ENCODE measurements at places on chromosomes 2 and 18. TPM values are rescaled to one million over a fixed set of nuclear protein-coding genes. Genes with fewer than 3 reads are reported as not detected.

DNA sequence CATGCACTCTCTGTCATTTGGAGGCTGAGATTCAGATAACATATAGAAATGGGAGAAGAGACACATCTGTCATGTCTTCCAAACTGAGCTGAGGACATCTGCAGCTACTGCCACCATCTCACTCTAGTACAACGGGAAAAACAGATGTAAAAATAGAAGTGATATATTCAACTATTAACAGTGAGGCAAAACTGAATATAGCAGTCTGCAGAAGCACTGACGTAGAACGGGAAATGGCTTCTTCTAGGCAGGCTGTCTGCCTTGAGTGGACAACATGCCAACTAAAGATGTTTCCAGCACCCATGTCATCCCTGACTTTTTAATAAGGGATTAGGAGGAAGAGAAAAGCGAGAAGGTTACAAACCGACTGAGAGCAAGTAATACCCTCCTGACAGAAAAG, 51.6 kb downstream of the MRPL33 start:
- H3K4me1 ChIP-seq, result peaks cover 9% of the 10 kb centered on the region
- H3K4me3 ChIP-seq, result peak overlapping the region; percentile 35
- DNase-seq, result no peak
- no peaks in the 10 kb centered on the region for H3K36me3 ChIP-seq

DNA sequence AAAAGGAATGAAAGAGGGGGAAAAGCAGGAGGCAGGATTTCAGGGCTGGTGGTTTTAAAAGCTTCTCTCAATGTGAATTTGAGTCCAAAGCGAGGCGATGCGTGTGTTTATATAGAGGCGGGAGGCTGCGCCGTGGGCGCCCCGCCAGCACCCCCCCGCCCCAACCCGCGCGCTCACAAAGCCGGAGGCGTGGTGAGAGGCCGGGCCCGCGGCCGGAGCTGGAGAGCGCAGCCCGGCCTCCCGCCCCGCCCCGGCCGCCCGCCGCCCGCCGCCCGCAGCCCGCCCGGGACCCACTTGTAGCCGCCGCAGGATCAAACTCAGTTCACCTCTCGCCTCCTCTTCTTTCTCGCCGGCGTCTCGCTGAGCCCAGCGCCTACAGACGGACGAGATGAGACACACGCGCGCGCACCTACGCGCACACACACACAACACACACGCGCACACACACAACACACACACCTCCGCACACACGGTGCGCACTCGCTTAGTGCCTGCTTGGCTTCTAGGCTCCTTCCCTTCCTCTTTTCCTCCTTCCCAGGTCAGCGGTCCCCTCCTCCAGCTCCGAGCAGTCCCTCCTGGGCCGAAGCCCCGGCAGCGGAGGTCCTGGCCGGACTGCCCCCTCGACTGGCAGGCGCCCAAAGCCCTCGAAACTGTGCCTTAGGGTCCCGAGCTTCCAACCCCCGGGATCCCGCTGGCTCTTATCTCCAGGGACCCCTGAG, 1.3 kb upstream of the CYP26B1 start:
- H3K27me3 ChIP-seq, result peaks cover 89% of the 10 kb centered on the region
- peak; percentile 92 for DNase-seq
- no peaks in the 10 kb centered on the region for H3K36me3 ChIP-seq
- H3K27ac ChIP-seq, result no peak overlapping the region
- peak overlapping the region; percentile 59 for H3K4me3 ChIP-seq

DNA sequence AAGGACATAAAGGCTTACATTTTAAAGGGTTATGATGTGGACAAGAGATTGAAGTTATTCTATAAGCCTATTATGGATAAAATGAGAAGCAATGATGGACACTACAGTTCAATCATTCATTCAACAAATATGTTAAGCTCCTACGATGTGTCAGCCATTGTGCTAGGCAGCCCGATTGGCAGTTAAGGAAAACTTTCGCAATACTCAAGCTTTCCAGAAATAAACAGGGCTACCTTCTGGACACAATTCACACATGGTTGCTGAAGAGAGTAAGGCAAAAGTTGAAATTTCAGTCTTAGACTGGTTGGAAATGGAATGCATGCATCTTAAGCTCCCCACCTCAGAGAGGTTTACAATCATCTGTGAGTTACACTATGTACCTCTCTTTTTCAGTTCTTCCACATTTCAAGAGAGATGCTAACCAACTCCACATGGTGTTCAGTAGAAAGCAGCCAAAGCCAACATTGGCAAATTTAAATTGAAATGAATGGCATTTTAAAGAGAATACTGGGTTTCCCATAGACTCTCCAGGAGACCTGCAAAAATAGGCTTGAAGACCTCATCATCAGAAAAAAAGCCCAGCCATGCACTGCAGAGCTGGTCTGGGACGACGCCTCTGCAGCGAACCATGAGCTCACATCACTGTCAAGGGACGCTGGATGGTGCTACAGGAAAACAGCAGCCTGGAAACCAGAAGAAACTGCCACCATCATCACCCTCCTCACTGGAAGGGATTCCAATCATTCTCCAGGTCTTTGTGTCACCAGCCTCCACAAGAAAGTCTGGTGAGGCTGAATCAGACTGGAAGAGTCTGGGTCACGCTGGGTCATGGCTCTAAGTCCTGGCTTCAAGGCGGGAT, 276.3 kb downstream of the AFF3 start:
- no peak overlapping the region for H3K4me3 ChIP-seq
- no peaks in the 10 kb centered on the region for H3K27me3 ChIP-seq
- H3K27ac ChIP-seq, result no peak overlapping the region
- H3K36me3 ChIP-seq, result no peaks in the 10 kb centered on the region

GRCh38 chr2:192438239-192438638, 243.5 kb upstream of the TMEFF2 start:
- H3K27ac ChIP-seq, result no peak overlapping the region
- H3K4me1 ChIP-seq, result no peaks in the 10 kb centered on the region
- no peaks in the 10 kb centered on the region for H3K36me3 ChIP-seq
- no peak overlapping the region for H3K4me3 ChIP-seq
- H3K27me3 ChIP-seq, result no peaks in the 10 kb centered on the region

- H3K4me3 ChIP-seq, result no peak overlapping the region
- H3K27me3 ChIP-seq, result no peaks in the 10 kb centered on the region
- H3K4me1 ChIP-seq, result no peaks in the 10 kb centered on the region
- no peaks in the 10 kb centered on the region for H3K36me3 ChIP-seq
- H3K27ac ChIP-seq, result no peak overlapping the region
Observed at GRCh38 chr2:186554850-186555671, 34.8 kb upstream of the ITGAV start.

REEP1 gene
- 76.2 TPM for total RNA-seq

PRSS56 gene
- total RNA-seq, result not detected

DNA sequence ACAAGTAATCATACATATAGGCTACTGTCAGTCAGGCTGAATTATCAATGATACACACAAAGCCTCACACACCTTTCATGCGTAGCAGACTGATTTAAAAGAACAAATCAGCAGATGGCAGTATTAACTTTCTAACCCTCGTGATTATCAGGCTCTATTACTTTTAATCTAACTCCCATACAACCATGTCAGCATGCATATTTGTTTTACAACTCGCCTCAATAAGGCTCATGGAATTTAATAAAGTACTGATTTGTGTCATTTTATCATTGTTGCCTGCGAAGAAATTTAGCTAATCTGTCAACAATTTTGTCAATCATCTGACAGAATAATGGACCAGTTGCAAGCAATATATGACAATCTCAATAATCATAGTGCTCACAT, 82.8 kb downstream of the SLC25A12 start:
- no peak overlapping the region for H3K27ac ChIP-seq
- peaks cover 24% of the 10 kb centered on the region for H3K4me1 ChIP-seq
- no peak overlapping the region for H3K4me3 ChIP-seq
- H3K36me3 ChIP-seq, result peaks cover 43% of the 10 kb centered on the region
- H3K27me3 ChIP-seq, result no peaks in the 10 kb centered on the region

DNA sequence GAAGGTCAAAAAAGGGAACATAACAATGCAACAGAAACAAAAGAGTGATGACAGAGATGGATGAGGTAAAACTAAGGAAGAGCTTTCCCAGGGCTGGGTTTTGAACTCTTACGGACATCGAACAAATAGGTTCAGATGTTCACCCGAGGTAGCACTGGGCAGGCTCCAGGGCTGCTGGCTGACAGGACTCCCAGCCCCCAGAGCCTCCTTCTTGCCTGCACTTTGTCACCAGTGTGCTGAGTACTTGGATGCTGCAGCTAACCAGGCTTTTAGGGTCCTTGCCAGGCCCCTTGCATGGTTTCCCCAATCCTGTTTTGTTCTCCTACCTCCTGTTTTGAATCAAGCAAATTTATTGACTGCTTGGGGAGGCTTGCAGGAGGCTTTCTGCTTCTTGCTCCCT, 322.9 kb downstream of the DYSF start:
- no peaks in the 10 kb centered on the region for H3K4me1 ChIP-seq
- H3K27me3 ChIP-seq, result no peaks in the 10 kb centered on the region
- DNase-seq, result peak; percentile 60
- no peak overlapping the region for H3K4me3 ChIP-seq
- no peak overlapping the region for H3K27ac ChIP-seq

DNA sequence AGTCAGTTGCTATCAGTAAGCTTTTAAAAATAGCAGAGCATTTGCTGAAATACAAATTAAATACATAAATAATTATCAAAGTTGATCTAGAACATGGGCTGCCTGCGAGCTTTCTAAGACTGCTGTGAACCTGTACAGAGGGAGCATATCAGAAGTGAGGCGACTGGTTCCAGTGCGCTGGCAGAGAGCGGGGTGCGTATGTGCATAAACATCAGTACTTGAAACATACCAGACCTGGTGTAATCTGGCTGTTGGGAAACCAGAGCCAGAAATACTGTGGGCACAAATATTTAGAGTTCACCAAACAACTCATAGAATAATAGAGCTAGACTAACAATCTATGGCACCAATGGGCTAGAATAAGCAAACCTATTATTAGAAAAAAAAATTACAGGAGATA, 27.3 kb downstream of the PDIA6 start:
- H3K4me1 ChIP-seq, result no peaks in the 10 kb centered on the region
- peaks cover 100% of the 10 kb centered on the region for H3K36me3 ChIP-seq
- H3K27ac ChIP-seq, result no peak overlapping the region
- no peak overlapping the region for H3K4me3 ChIP-seq
- no peaks in the 10 kb centered on the region for H3K27me3 ChIP-seq

GRCh38 chr2:85852937-85853498, 35.8 kb downstream of the ST3GAL5 start:
- H3K4me1 ChIP-seq, result peaks cover 10% of the 10 kb centered on the region
- no peaks in the 10 kb centered on the region for H3K36me3 ChIP-seq
- H3K4me3 ChIP-seq, result no peak overlapping the region
- H3K27ac ChIP-seq, result peak overlapping the region; percentile 65

DNA sequence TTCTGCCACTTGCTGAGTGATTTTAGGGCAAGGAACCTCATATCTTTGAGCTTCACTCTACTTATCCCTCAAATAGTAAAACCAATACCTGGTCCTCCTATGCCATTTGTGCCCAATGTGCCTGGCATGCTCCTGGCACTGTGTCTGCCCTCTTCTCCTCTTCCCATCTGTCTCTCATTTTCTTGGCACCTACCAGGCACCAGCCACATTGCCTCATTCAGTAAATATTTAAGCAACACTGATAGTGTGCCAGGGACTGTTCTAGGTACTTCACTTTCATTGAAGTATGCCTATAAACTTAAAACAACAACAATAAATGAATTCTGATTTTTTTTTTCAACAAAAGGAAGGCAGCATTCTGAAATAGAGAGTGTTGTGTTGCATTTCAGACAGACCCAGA, 15.1 kb upstream of the BOD1L2 start:
- H3K27ac ChIP-seq, result no peak overlapping the region
- no peaks in the 10 kb centered on the region for H3K36me3 ChIP-seq
- no peak for DNase-seq

GRCh38 chr2:162211732-162212131, 31.5 kb downstream of the FAP start:
- peaks cover 13% of the 10 kb centered on the region for H3K4me1 ChIP-seq
- H3K27me3 ChIP-seq, result no peaks in the 10 kb centered on the region
- DNase-seq, result no peak

DNA sequence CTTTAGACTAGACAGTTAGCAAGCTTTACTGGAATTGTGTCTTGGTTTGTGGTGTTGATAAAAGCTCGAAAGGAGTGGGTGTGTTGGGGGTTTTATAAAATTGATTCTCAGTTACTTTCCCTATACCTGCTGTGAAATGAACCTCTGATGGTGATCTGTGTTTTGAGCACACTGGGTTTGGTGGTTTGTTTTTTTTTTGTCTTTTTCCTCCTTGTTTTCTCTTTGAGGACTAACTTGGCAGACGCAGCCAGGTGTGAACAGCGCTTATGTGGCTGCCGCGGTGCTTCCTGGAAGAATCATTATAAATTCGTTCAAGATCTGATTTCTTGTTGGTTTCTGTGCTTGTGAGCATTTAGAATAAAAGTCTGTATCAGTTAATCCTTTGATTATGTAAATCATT, 28.5 kb downstream of the GRHL1 start:
- H3K36me3 ChIP-seq, result no peaks in the 10 kb centered on the region
- H3K27me3 ChIP-seq, result no peaks in the 10 kb centered on the region
- no peak for DNase-seq
- peaks cover 32% of the 10 kb centered on the region for H3K4me1 ChIP-seq
- H3K27ac ChIP-seq, result no peak overlapping the region

DNA sequence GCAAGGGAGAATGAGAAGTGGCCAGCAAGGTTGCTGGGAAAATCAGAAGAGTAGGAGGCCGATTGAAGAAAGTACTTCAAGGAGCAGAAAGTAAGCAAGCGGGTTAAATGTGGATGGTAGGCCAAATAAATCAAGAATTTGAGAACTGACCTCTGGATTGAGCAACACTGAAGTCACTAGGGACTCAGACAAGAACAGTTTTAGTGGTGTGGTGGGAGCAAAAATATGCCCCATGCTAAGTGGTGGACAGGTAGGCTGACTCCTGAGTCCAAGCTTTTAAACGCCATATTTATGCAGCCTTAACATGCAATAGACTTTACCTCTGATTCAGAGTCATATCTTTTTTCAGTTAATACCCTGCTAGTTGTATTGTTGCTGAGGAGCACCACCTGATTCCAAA, 4.5 kb downstream of the TRABD2A start:
- DNase-seq, result no peak
- H3K27me3 ChIP-seq, result peaks cover 22% of the 10 kb centered on the region
- H3K4me3 ChIP-seq, result no peak overlapping the region
- H3K27ac ChIP-seq, result no peak overlapping the region

GRCh38 chr2:7655629-7656028, 738.4 kb downstream of the RNF144A start:
- H3K27ac ChIP-seq, result no peak overlapping the region
- DNase-seq, result peak; percentile 66

- no peak overlapping the region for H3K4me3 ChIP-seq
- peaks cover 91% of the 10 kb centered on the region for H3K27me3 ChIP-seq
- H3K4me1 ChIP-seq, result peaks cover 27% of the 10 kb centered on the region
Observed at GRCh38 chr2:218858138-218858445, 1.5 kb upstream of the WNT6 start.

TMEM247 gene
- total RNA-seq, result not detected

CFAP65 gene
- not detected for total RNA-seq

POTEJ gene
- not detected for total RNA-seq
